ENCODE measurements at places on chromosomes 6 and 20.

DNA sequence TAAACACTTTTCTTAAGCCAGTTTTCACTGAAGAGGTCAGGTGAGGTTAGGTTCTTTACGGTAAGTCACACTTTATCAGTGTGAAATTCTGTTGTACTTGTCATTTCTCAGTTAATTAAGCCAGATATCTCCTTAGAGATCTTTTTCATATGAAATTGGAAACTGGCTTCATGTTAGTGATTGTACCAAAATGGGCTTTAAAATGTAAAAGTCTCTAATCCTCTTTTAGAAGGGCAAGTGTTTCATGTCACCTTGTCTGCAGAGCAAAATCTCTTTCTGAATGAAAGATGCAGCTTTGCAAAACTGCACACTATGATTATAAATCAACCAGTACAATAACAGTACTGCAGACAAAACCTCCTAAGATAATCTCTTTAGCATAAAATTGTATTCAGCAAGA, 209.2 kb upstream of the RNF217 start:
- no peak for DNase-seq

DNA sequence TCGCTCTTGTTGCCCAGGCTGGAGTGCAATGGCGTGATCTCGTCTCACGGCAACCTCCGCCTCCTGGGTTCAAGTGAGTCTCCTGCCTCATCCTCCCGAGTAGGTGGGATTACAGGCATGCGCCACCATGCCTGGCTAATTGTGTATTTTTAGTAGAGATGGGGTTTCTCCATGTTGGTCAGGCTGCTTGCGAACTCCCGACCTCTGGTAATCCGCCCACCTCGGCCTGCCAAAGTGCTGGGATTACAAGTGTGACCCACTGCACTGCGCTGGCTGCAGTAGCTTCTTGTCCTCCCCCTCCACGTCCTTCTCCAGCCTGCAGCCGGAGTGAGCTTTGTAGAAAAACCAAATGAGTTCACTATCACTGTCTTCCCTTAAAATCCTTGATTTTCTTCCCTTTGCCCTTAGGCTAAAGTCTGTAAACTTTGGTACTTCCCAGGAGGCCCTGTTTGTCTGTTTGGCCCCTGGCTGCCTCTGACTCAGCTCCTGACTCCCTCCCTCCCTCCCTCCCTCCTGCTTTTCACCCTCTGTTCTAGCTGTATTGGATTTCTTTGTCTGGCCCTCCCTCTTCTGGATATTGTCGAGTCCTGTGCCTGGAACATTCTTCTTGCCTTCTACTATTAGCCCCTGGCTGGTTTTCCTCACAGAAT, 12.9 kb downstream of the PARD6B start:
- no peak for DNase-seq

DNA sequence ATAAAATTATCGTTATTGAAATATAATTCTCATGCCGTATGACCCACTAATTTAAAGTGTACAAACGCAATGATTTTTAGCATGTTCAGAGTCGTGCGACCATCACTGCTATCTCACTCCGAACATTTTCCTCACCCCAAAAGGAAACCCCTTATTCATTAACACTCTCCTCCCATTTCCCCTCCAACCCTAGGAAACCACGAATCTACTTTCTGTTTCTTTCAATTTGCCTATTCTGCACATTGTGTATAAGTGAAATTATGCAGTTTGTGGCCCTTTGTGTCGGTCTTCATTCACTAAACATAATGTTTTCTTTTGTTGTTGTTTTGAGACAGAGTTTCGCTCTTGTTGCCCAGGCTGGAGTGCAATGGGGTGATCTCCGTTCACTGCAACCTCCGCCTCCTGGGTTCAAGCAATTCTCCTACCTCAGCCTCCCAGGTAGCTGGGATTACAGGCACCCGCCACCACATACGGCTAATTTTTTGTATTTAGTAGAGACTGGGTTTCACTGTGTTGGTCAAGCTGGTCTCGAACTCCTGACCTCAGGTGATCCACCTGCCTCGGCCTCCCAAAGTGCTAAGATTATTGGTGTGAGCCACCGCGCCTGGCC, 99.7 kb upstream of the ZNF217 start:
- DNase-seq, result no peak

DNA sequence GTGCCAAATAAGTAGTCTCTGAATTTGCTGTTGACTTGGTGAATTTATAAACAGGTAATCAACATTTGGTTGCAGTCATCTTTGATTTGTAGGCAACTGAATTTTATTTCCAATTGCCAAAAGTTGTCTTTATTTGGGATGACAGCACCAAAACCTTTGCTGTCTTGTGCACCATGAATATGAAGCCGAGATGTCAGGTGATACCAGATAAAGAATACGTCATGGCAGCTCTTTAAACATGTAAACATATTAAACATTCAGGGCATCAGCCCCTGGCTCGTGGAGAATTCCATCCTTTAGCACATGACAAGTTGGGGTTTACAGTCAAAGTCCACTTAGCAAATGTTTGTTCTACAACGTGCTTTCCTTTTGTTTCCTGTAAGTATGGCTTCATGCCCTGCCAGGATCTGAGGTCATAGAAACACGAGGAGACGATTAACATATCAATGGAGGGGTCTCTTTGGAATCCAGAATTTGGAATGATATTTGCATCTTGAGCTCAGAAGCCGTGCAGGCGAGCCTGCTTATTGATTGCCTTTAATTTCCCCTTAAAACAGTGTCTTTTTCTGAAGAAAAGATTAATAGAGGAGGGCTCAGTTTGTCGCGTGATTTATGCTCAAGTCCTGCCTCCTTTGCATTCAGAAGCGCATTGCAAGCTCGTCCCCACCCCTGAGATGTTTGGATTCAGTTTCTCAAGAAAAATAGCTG, 170.2 kb upstream of the ZNF217 start:
- no peak for DNase-seq

GRCh38 chr20:41135187-41135887, 2.0 kb upstream of the PLCG1 start:
- DNase-seq, result peak; percentile 47

GRCh38 chr6:169589699-169590257, 112.1 kb downstream of the WDR27 start:
- no peak for DNase-seq

GRCh38 chr20:7741866-7742265, 198.4 kb downstream of the HAO1 start:
- DNase-seq, result no peak

- DNase-seq, result no peak
These were observed 21.6 kb upstream of the MCM3 start for GRCh38 chr6:52305948-52306767.

DNA sequence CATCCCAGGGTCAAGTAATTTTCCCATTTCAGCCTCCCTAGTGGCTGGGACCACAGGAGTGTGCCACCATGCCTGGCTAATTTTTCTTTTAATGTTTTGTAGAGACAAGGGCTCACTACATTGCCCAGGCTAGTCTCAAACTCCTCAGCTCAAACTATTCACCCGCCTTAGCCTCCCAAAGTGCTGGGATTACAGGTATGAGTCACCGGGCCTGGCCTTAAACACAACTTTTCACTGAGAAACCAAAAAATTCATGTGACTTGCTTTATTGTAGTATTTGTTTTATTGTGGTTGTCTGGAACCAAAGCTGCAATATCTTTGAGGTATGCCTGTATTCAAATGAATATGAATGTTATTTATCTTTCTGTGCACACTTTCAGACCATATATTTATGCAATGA, 72.2 kb downstream of the RWDD2A start:
- no peak for DNase-seq

- DNase-seq, result no peak
These were observed 506.3 kb upstream of the SPTLC3 start for GRCh38 chr20:12502443-12502842.

- DNase-seq, result no peak
These were observed 313.2 kb downstream of the TFAP2A start for GRCh38 chr6:10101551-10102252.

- no peak for DNase-seq
These were observed 464.4 kb upstream of the CHD6 start for GRCh38 chr20:42082611-42083010.

DNA sequence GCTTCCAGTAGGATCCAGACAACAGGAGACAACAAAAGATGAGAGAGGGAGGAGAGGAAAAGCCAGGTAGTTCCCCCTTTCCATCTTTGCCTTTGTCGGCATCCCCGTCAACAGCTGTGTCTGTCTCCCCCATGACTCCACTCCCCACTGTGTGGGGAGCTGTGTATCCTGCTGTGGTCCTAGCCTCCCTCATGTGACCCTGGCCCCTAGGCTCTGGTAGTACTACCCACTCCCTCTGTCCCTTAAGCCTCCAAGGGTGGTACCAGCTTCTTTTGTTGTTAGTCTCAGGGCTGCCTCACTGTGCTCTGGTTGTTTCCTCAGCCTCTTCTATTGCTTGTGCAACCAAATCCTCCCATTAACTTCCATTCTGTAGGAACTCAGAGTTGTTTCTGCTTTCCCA, 28.7 kb downstream of the ANKEF1 start:
- no peak for DNase-seq

DNA sequence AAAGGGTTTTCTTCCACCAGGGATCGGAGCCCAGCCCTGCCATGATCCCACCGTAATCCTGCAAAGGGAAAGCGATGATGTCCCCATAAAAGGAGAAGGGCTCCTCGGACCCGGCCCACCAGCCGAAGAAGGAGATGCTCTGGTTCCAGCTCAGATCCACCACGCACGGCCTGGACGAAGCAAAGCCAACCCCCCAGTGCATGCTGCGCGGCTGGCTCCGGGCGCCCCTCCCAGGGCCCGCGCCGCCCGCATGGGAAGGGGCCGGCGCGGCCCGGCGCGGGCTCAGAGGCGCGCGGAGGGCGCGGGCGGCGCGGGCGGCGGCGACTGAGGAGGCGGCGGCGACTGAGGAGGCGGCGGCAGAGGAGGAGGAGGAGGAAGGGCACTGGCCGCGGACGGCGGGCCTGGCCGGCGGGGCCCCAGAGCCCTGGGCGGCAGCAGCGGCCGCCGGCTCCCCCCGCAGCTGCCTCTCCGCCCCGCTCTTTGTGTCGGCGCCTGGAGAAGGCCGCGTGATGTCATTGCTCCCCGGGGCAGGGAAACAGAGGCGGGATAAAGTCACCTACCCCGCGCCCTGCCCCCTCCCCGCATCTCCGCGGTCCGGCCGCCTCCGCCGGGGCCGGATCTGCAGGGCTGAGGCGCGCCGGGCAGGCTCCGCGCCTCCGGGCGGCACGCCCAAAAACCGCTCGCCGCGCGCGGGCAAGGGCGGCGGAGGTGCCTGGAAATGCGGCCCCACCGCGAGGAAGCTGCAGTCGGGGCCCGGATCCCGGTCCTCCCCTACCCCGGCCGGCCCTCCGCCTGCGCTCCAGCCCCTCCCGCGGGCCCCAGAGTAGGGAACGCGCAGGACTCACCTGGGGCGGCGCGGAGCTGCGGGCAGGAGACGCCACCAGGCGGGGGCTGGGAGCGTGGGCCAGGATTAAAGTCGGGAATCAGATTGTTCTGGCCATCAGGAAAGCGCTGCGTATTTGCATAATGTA, at the start of gene FAXC:
Gene FAXC (minus strand): TSS at position 504 of the 971 bp plus-strand sequence. CDS start 302 bp downstream, at position 202.
- peak; percentile 40 for DNase-seq

- no peak for DNase-seq
These were observed 1.6 kb upstream of the TOMM6 start for GRCh38 chr6:41785689-41786450.

DNA sequence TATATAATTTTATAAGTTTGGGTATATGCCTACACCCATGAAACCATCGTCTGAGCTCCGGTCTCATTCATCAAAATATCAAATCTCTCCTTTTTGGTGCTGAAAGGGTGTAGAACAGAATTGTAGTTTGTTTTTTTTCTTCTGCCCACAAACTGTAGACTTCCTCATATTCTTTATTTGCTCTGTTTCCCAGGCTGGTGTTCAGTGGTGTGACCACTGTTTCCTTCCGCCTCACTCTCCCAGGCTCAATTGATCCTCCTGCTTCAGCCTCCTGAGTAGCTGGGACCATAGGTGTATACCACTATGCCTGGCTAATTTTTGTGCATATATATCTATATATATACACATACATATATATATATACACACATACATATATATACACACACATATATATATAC, 139.6 kb upstream of the HCRTR2 start:
- no peak for DNase-seq

GRCh38 chr6:142692942-142693341, 252.0 kb downstream of the HIVEP2 start:
- peak; percentile 13 for DNase-seq

DNA sequence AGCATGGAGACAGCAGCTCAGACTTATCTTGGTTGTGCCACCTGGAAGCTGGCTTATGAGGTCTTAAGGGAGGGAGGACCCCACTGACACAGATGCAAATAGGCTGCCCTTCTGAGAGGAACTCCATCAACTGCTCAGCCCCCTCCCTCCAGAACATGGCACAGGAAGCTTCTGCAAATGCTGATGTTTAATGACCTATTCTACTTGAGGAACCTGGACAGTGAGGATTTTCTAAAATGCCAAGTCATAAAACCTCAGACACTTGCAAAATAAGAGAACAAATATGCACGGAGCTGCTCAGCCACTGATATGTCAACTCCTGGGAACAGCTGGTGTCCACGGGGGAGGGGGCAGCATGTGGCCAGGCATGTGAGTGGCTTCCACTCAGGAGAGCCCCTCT, 3.5 kb downstream of the CST9 start:
- DNase-seq, result no peak

DNA sequence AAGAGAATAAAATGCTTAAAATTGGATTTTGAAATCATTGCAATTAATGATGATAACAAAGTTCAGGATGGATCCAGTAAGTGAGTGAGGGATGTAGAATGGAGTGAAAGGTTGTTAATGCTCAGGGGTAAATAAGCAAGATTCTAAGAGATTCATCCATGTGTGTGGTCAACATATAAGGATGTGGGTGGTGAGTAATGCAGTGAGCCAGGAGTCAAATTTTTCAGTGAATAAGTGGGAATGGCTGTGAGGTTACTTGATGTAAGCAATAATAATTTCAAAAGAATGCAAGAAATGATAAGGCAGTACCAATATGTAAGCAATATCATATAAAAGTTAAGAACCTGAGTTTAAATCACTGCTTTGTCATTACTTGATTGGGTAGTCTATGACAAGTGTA, 207.5 kb upstream of the ADGRB3 start:
- DNase-seq, result no peak
